Frontal cortex (tissue), 4 donors: ENCODE measurements at places on chromosomes 3 and 15.

- no peak for DNase-seq
These were observed 83.6 kb upstream of the STRIT1 start for GRCh38 chr3:155377071-155377470.

GRCh38 chr3:42590989-42591756, 513 bp downstream of the SS18L2 start:
- no peak for DNase-seq

DNA sequence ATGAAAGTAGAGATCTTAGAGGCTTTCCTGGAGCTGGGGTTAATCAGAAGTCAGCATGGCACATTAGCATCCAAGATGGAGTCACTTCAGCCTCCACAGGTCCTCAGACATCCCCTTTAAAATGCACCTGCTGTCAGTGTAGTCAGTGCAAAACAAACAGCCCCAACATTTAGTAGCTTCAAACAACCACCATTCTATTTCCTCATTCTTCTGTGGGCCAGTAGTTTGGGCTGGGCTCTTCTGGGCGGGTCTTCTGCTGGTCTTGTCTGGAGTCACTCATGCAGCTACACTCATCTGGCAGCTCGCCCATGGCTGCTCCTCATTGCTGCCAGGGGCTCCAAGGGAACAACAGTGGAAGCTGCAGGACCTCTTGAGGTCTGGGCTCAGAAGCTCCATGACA, 99.9 kb downstream of the TLE3 start:
- DNase-seq = peak; percentile 22

GRCh38 chr15:73024168-73024567, 28.1 kb upstream of the NEO1 start:
- no peak for DNase-seq

DNA sequence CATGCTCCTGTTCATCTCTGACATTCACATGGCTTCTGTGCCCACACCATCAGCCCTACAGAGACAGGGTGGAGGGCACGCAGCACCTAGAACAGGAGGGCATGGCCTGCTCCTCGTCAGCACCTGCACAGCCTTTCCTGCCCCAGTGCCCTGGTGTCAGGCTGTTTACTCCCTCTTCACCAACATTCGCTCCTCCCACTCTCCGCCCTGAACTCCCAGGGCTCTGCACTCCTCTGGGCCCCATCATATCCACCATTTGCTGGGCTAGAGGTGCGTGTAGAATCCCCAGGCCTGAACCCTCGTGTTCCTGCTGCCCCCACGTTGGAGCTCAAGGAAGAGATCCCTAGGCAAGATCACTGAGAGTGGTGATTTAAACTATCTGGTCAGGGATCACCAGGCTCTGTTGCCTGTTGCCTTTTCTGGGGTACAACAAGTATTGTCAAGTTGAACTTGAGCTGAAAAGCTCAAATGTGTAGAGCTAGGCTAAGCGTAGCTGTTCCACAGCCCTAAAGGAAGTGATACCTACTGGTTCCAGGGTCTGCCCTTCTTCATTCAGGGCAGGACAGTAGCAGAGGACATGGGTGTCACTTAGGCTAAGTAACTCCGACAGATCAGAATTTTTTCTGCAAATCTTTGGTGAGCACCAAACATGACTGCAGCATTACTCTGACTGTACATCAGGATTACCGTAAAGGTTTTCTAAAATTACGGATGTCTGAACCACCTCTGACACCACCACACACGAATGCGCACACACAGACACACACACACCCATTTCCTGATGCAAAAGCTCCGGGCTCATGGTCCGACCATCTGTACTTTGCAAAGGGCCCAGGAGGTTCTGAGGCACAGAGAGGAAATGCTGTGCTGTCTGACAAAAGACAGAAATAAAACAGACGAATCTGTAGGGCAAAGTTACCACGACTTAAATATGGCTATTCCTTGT, 43.7 kb upstream of the GNB5 start:
- DNase-seq = no peak
